Astrocyte of the spinal cord (primary cell): ENCODE measurements at places on chromosomes 4 and X.

DNA sequence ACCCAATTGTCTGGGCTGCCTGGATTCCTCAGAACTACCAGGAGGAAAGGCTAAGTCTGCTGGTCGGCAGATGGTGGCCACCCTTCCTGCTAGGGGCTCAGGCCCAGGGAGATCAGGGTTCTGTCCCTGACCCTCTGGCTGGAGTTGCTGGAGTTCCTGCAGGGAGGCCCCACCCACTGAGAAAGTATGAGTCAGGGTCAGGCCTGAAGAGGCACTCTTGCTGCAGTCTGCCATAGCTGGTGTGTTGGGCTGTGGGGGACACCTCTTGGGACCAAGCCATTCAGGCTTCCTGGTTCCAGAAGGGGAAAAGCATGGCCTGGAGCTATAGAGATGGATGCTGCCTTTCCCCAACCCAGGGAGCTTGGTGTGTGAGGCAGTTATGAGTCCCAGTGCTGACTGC is 40.4 kb upstream of the PCDH18 start:
- no peak for DNase-seq

DNA sequence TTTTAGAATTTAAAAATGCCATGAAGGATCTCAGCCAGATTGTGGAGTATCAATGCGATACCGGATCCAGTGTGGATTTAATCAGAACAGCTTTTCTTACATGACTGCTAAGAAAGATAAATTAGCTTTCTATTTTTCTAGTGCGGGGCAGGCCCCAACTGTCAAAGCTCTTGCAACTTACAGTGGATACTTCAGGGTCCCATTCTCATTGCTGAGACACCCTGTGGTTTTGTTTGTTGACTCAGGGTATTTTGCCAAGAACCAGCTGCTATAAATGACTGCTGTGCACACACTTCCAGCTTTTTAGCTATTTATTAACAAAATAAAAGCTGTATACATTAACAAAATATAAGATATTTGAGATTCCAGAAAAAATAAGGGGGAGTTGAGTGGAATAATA is 166.4 kb downstream of the DCLK2 start:
- DNase-seq: peak; percentile 89

- no peak for DNase-seq
These were observed 45.5 kb downstream of the XIAP start for GRCh38 chrX:123905332-123905731.

DNA sequence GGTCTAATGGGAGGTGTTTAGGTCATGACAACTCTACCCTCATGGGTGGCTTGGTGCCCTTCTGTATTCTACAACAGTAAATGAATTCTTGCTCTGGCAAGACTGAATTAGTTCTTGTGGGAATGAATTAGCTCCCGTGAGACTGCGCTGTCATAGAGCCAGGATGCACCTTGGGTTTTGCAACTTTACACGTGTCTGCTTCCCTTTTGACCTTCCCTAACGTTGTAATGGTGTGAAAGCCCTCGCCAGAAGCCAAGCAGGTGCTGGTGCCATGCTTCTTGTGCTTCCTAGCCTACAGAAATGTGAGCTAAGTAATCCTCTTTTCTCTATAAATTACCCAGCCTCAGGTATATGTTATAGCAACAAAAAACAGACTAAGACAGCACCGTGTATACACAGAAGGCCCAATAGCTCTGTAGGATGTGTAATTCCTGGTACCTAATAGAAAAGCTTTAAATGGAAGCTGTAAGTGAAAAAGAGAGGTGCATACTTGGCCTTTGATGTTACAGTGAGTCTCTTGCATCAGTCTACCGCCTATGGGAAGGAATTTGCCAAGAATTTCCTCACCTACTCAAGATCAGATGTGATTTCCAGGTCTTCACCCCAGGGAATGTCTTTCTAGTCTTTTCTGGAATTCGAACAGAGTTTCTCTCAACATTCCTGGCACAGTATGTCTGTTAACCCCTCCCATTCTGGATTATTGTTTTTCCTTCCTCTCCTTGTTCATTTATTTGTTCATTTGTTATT is 3.2 kb upstream of the ENPEP start:
- no peak for DNase-seq

DNA sequence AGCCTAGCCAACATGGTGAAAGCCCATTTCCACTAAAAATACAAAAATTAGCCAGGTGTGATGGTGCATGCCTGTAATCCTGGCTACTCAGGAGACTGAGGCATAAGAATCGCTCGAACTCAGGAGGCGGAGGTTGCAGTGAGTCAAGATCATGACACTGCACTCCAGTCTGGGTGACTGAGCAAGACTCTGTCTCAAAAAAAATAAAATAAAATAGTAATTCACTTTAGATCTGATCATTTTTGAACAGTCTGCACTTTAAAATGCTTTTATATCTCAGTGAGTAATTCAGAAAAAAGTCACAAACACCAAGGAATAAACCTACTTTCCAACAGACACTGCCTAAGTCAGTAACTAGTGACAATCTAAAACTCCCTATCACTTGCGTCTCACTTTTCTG is 25.6 kb upstream of the CORIN start:
- DNase-seq: no peak

DNA sequence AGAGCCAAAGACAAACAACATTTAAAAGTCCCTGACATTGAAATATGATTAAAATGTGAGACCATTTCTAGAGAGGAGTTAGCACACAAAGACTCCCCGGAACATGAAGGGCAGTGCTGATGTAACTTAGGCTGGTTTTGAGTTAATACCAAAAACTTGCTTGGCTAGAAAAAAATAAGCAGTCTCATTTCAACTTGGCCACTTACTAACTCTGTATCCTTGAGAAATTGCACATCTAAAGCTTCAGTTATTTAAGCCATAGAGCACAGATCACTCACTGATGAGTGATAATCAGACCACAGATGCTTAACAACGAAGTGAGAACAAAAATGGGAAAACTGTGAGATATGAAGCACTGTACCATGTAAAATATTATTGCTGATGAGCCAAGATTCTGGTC is 65.9 kb upstream of the MAOA start:
- peak; percentile 3 for DNase-seq

GRCh38 chr4:51923343-51923742 is 80.4 kb downstream of the DCUN1D4 start:
- DNase-seq: no peak

- no peak for DNase-seq
These were observed 26.7 kb upstream of the RBM47 start for GRCh38 chr4:40656201-40656863.

DNA sequence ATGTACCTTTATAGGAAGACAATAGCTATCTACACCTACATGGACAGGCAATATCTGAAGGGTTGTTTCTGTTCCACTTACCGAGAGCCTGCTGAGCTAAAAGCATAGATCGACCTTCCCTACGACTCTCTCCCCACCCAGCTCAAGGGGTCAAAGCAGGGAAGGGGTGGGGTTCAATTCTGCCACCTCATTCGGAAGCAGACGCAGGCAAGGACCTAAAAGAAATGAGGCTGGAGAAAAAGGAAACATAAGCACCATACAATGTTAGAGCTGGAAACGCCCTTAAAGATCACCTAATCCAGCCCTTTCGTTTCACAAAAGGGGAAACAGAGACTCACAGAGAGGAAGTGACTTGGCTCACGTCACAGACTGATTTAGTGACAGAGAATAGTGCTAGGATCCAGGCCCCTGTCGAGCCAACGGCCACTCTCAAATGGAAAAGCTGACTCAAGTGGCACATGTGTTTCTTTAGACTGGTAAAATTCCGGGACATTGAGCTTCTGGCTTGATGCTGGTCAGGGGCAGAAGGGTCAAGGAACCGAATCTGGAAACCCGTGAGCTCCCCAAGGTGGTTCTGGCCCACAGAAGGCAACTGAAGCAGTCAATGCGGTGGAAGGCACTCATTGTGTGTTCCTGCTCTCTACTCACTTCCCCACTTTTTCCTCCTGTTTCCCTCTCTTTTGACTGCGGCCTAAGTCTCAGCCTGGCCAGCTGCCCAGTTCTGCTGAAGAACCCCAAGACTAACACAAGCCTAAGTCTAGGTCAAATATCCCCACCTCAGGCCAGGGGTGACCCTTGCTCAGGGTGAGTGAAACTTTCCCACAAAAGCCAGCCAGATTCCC is 7.5 kb downstream of the SEPTIN6 start:
- no peak for DNase-seq

DNA sequence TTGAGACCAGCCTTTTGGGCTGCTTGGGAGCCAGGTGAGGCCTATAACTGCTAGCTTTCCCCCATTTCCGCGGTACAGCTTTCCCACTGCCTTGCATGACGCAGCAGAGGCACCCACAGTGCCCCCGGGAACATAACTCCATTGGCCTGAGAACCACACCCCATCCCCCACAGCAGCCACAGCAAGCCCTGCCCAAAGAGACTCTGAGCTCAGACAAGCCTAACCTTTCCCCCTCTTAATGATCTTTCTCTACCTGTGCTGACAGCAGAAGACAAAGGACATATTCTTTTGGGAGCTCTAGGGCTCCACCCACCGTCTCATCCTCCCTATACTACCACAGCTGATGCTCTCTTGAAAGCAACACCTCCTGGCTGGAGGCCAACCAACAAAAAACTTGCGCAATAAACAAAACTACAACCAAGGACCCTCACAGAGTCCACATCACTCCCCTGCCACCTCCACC is 114.8 kb downstream of the FANCB start:
- DNase-seq: no peak
